ENCODE measurements at places on chromosomes 13 and 19. TPM values are rescaled to one million over a fixed set of nuclear protein-coding genes. Genes with fewer than 3 reads are reported as not detected.
A peak's percentile ranks its signal among the peaks of the same experiment; 100 is the strongest.

The CCDC169 gene
- total RNA-seq = 17.8 TPM

The DAND5 gene
- total RNA-seq = not detected

The ASPDH gene
- total RNA-seq = not detected

GRCh38 chr19:39679791-39680168 lies 24.1 kb downstream of the LGALS16 start:
- DNase-seq = no peak

GRCh38 chr13:52744842-52745375 lies 5.3 kb upstream of the CNMD start:
- no peak for DNase-seq

DNA sequence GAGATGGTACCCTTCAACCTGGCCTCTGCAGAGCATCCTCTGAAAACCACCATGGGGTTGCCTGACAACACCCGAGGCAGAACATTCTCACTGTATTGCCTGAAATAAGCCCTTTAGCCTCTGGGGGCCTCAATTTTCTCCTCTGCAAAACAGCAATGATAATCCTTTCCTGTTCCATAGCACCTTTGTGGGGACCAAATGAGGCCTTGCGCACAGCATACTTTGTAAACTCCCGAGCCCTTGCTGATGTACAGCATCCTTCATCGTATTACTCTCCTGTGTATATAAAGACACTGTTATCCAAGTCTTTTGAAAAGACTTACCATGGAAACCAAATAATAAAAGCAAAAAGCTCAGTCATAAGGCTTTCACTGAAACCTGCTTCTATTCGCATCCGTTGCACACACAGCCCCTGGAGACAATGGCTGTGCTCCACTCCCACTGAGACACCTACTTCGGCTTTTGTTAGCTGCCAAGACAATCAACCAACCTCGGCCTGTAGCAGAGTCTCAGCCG lies 276.0 kb downstream of the FOXO1 start:
- DNase-seq = no peak

The SOX1 gene
- total RNA-seq = not detected

The SWSAP1 gene
- 4.3 TPM for total RNA-seq

DNA sequence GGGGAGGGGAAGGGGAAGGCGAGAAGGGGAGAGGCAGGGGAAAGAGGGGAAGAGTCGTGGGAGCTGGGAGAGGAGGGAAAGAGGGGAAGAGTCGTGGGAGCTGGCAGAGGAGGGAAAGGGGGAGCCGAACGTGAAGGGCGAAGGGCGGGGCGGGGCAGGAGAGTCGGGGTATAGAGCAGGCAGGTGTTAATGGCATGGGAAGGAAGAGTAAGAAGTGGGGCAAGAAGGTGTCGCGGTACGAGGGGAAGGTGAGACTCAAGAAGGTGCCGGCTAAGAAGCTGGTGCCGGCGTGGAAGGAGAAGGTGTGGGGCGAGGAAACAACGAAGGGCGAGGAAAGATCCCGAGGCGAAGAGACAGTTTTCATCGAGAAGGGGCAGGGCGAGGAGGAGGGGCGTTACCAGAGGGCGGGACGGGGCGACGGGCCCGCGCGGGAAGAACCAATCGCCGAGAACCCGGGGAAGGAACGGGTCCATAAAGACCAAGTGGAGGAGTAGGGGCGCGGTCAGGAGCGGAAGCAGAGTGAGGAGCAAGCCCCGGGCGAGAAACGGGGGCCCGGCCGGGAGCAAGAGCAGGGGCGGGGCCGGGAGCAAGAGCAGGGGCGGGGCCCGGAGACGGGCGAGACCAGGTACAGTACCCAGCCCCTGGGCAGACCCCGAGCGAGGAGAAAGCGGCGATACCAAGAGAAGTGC lies 463 bp downstream of the CATSPERG start:
- peak; percentile 98 for DNase-seq

DNA sequence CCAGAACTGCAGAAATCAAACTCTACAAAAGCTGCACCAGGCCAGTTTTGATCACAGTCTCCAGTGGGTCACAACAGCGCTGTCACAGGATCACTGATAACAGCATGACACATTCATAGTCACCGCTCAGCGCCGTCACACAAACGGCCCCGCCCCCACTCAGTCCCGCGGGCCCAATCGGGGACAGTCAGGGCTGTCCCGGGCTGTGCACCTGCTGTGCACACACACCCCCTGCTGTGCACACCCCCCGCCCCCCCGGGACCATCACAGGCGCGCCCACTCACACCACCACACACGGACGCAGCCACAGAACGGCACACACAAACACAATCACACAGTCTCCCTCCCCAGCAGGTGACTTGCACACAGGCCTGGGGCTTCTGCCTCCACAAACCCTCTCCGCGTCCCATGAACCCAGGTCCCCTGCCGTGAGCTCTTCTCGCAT lies 435 bp upstream of the ZNF382 start:
- DNase-seq = peak; percentile 54

GRCh38 chr13:36685927-36686326 lies 12.1 kb downstream of the SERTM1 start:
- DNase-seq = no peak

- no peak for DNase-seq
Measured at GRCh38 chr19:53898636-53899341, 10.3 kb upstream of the CACNG7 start.

GRCh38 chr13:33202644-33203169 lies 82.8 kb downstream of the STARD13 start:
- no peak for DNase-seq

- DNase-seq = no peak
Measured at GRCh38 chr19:16542910-16543472, 754 bp upstream of the CHERP start.

DNA sequence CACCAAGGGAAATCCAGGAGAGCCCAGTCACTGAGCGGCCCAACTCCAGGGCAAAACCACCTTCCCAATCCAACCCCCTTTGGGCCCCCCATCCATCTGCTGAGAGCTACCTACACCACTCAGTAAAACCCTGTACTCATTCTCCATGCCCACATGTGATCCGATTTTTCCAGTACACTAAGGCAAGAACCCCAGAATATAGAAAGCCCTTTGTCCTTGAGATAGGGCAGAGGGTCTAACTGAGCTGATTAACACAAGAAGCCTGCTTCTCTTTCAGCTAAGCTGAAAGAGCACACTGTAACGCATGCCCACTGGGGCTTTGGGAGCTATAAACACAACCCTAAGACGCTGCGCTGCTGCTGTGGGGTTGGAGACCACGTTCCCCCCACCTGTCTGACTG lies 36.0 kb downstream of the PBX4 start:
- DNase-seq = no peak

DNA sequence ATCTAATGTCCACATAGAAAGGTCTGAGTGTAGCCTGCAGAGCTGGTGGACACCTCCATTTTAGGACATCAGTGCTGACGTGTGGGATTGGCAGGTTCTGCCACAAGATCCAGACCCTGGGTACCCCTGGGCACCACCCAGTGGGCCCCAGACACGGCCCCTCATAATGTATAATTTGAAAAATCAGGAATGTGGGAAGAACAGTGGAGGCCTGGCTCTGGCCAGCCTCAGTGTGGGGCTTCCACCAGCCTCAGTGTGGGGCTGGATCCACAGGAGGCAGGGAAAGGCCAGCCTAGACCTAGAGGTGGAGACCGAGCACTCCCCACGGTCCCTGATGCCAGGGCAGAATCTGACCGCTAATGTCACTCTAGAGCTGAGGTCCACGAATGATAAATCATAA lies 150.7 kb upstream of the SOX1 start:
- peak; percentile 23 for DNase-seq

DNA sequence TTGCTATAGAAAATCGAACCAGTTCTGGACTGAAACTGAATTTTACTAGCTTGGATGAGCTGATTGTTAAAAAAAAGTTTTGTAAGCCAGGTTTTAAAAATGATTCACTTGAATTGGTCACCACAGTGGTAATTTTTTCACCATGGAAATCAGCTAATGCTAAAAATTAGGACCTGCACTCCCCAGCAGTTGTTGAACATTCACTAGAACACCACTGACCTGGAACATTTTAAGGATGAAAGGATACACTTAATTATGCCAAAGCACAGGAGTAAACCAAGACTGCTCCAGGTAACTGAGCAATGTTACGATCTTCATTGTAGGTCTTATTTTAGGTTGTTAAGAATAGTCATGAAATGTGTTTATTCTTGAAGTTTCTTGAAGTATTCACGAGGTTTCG lies 1342.6 kb upstream of the SPRY2 start:
- DNase-seq = no peak

DNA sequence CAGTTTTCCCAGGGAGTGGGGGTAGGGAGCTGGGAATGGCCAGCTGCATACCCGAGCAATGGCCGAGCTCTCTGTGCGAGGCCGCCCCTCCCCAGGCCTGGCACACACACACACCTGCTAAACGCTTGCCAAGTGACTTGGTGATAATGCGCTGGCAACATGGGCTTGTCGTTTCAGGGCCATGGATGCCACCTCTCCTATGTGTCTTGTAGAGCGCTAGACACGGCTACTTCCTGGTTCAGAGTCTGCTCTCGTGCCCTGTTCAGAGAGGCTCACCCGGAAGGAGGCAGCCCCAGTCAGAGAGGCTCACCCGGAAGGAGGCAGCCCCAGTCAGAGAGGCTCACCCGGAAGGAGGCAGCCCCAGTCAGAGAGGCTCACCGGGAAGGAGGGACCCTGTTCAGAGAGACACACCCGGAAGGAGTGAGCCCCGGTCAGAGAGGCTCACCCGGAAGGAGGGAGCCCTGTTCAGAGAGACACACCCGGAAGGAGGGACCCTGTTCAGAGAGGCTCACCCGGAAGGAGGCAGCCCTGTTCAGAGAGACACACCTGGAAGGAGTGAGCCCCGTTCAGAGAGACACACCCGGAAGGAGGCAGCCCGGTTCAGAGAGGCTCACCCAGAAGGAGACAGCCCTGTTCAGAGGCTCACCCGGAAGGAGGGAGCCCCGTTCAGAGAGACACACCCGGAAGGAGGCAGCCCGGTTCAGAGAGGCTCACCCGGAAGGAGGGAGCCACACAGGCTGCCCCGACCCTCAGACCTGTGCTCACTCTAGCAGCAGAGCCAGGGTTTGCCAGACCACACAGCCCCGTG lies 4.2 kb downstream of the ADPRHL1 start:
- DNase-seq = peak; percentile 69

GRCh38 chr13:47843005-47843404 lies 158.1 kb downstream of the SUCLA2 start:
- no peak for DNase-seq

The ZNF586 gene
- total RNA-seq = 31.6 TPM
